ENCODE measurements at places on chromosomes 5 and 9.

GRCh38 chr5:97531549-97531948 is 348.5 kb upstream of the RIOK2 start:
- DNase-seq: no peak

DNA sequence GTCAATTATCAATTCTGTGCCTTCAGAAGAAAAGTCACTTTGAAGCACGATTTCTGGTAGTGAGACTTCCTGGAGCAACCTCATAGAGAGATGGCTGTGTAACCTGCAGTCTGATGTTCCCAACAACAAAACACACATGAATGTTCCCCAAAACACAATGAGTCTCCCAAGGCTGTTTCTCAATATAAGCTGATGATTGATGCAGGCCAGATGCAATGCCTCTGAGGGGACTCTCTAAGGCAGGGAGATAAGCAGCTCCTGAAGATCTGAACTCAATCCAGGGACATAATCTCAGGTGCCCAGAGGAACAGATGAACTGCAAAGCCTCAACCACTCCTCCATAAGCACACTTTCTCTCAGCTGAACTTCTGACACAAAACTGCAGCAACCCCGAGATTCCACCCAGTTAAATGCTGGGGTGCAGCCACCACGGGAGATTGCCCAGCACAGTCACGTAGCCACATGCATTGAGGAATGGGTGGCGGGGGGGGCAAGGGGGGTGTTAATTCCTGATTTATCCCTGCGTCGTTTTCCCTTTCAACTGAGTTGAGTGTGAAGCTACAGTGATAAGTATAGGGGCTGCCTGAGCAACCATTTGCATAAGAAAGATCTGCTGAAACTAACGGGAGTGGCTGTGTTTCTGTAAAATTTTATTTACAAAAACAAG is 122.7 kb upstream of the RASEF start:
- DNase-seq: no peak

GRCh38 chr5:83124593-83124992 is 47.2 kb downstream of the XRCC4 start:
- DNase-seq: no peak

DNA sequence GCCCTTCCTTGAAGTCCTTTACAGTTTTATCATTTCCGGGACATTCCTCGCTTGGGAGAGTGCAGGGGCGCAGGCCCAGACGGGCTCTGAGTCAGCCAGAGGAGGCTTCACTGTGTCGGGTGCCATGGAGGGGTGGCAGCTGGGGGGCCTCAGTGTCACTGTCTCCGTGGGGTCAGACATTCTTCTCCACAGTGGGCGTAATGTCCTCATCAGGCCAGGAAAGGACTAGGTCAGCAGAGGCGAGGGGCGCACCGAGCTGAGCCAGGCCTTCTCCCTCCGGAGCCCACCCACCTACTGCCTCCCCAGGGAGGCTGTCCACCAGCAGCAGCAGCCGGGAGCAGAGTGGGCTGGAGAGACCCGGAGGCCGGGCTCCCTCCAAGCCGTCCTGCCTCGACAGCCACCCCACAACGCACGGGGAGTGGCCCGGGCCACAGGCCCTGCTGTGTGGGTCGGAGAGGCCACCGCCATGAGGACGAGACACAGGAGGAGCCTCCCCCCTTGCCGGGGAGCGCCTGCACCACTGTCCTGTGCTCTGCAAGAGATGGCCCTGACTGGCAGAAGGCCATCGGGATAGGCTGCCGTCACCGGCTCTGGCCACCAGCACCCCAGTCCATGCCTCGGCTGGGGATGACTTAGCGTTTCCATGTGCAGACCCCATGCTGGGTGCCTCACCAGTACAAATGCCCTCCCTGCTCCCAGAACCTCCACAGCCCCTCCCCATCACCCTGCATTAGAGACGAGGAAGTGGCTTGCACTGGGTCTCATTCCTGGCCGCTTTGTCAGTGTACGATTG is 26.5 kb downstream of the SARDH start:
- no peak for DNase-seq

DNA sequence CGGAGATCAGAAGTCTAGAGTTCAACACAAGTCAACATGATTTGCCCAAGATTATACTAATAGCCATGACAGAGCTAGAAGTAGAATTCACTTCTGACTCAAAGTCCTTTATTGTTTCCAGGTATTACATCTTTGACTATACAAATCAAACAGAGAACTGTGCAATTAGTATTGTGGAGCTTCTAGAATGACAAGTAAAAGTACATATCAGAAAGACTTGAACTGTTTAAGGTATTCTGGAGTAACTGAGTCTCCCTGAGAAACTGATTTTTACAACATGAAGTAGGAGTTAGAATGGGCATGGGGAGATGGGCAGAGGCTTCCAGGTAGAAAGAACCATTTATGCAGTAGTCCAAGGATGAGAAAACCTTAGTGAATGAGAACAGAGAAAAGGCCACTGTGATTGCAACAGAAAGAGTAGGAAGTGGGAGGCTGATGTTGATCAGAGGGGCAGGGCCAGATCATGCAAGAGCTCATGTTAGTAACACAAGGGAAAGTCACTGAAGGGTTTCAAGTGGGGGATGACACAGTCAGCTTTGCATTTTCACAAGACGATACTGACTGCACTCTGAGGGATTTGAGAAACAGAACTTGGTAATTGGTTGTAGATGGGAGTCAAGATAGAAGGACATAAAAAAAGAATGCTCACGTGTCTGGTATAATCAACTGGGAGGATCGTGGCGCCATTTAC is 280.7 kb downstream of the RFX3 start:
- DNase-seq: peak; percentile 22

- DNase-seq: no peak
These were observed 517.0 kb upstream of the PAPPA start for GRCh38 chr9:115636596-115636995.

- DNase-seq: no peak
These were observed 133.6 kb upstream of the IER5L start for GRCh38 chr9:129311643-129312042.

GRCh38 chr9:124342776-124343485 is 72.3 kb downstream of the PSMB7 start:
- DNase-seq: no peak

DNA sequence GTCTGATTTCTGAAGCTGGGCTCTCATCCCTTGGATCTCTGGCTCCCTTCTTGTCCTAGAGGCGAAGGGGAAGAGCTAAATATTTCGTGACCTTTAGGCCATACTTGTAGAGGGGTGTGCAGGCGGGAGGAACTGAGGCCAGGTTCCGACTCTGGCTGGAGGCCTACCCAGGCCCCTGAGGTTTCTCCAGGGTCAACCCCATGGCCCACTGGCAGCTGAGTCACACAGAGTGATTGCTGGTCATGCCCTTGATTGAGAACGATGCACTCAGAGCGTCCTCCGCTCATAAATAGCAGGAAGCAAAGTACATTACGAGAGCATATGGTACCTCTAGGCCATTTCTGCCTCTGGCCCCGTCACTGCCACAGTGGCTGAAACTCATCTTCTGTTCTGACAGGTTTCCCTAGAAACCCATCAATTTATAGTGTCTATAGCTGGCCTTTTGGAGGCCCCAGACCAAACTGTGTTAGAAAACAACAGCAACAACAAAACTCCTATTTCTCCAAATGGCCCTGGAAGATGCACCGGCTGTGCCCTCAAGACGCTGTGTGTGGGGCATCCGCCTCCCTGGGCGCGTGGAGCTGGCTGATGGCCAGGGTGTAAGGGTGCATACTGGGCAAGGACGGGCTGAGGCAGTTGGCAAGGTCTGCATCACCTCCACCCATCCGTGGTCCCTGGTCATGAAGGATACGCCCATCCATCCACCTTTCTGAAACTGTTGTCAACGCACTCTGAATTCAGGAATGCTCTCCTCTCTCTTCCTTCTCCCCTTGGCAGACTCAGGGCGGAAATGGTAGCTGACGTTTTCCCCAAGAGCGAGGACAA is 32.9 kb upstream of the FCN1 start:
- no peak for DNase-seq

GRCh38 chr5:3336666-3337065 is 259.0 kb upstream of the IRX1 start:
- DNase-seq: no peak

DNA sequence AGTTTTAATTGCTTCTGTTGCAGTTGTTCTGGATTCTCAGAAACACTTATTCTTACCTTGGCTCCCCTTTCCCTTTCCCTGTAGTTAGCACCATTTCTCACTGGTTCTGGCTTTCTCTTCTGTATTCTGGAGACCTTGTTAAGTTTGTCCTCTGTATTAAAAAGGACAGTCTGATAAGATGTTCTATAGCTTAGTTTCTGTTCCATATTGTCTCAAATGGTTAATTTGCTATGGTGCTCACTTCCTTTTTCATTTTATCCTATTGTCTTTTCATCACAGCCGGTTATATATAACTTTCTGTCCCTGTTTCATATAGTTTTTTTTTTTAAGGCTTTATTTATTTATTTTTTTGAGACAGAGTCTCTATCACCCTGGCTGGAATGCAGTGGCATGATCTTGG is 41.4 kb upstream of the KIAA1958 start:
- DNase-seq: no peak

DNA sequence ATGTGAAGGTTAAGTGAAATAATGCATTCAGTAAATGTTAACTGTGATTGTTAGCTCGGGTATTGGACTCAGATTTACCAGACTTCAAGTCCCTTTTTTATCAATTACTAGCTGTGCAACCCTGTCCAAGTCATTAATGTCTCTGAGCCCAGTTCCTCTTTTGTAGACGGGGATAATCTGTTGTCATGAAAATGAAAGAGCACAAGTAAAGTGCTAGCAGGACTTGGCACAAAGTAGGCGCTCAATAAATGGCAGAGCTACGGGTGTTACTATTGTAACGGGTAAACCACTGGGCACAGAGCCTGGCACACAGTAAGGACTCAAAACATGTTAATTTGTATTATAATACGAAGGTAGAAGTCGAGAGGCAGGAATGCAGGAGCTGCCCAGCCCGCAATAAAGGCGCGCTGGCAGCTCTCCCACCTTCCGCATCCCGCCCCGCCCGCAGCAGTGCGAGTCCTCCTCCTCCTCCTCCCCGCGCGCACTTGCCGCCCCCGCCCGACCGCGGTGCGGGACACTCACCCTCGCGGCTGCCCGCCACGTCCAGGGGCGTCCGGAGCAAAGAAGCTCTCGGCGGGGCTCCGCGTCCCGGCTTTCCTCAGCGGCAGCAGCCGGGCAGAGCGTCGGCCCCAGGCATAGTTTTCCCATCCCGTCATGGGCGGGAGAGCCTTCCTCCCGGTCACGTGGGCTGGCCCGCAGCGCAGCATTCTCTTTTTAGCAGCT is at the start of gene C1QTNF2:
Gene C1QTNF2, minus strand, starts transcription at position 637 of the 723 bp plus-strand sequence. CDS start 15,615 bp downstream, outside the sequence.
- no peak for DNase-seq

- DNase-seq: no peak
These were observed 3.4 kb upstream of the GAPVD1 start for GRCh38 chr9:125258160-125258785.

DNA sequence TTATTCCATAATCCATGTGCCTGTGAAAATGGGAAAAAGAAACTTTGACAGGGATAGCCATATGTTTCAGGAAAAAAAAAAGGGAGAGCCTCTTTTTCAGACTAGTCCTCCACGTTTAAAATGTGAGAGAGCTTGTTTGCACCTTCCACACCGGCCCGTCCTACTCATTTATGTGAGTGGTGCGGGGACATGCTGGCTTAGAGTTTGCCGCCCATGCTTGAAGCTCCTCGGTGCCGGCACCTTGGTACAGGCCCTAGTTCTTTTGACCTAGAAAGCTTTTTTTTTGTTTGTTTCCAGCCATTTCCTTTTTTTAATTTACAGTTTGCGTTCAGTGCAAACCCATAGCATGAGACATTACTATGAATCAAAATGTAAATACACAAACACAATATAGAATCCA is 27.8 kb downstream of the PSAT1 start:
- DNase-seq: no peak

DNA sequence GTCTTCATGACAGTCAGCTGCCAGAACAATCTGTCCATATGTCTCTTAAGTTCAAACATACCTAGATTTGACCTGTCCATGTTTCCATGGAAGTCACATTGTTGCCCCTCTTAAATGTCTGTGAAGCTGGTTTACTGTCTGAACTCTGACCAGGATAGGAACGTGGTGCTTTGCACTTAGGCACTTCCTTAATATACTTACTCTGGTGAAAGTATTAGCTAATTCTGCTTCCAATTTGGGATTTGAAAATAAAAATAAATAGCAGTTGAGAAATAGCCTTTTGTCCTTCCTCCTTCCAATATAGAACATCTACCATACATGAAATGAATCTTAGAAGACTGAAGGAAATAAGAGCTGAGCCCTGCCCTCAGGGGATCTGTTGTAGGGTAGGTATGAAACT is 524.5 kb upstream of the CLINT1 start:
- no peak for DNase-seq

DNA sequence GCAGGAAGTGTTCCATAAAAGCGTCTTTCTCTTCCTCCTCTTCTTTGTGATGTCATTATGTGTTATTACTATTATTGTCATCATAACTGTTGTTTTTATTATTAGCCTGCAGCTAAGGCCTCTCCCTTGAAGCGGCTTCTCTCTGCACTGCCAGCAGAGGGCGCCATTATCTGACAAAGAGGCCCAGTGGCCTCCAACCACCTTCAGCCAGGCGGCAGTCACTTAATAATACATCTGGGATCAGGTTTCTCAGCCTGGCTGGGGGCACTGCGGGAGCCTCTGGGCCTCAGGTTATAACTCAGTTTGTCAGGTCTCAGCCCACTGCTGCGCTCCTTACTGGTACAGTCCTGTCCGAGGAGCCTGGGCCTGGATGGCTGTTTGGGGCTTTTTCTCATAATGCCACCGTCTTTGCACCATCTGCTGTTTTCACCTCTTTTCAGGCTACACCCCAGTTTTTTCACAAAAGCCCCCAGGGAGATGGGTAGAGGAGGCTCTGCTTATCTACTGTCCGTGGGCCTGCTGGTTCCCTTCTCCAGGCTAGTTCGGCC is 281.9 kb downstream of the NSG2 start:
- no peak for DNase-seq

DNA sequence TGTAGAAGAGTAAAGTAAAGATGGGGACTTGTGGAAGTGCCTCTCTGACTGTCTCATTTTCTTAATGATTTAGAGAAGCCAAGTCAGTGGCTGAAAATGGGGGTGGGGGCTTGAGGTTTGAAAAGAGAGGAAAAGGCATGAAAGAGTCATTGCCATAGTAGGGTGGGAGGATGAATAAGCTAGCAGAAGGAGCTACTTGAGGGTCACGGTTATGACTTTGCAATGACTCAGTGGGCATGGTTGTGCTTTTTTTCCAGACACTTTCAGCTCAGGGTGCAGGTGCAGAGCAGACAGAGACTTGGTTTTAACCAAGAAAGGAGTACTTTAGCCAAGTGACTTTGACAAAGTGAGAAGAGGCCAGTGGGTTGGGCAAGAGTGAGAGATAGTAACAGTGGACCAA is 117.8 kb downstream of the PTTG1 start:
- no peak for DNase-seq

DNA sequence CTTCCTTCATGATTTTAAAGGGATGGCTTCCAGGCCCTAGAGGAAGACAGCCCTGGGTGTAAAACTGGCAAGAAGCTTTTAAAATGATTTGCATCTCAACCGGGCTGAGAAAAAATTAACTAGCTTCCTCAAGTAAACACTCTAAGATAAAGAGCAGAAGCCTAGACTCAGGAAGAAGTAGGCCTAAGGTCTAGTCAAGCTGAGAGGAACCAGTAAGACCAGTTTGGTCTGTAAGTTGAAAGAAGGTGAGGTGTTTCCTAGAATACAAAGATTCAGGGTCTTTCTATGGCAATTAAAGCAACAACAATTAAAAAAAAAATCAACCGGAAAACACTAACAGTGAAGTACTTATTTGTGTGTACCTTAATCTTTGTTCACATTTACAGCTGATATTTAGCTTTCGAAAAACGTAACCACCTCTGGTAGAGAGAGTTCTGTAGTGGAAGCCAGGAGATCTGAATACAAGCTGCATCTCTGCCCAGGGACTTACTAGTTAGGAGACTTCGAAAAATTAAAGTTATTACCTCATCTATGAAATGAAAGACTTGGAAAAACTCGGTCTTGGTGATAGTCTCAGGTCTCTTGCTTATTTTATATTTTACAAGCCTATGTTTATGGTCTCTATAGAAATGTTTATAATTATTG is 75.7 kb downstream of the TUSC1 start:
- DNase-seq: no peak

Measured in GF-D8 (cell line).